GOT3 (cell line): ENCODE measurements at places on chromosomes 6 and 20.

DNA sequence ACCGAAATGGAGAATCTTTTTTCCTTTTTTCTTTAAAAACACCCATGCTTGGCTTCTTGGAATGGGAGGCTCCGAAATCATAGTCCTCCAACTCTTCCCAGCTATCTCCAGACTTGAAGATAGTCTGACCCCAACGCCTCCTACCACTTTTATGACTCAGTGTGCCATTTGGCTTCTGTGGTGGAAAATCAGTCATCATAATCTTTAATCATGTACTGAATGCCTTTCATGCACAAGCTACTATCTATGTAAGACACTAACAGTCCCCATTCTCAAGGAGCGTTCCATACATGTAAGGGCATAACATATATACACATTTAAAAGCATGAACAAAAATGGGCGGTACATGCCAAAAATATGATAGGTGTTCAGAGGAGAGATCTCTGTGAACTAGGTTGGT is 44.1 kb downstream of the TMEM14B start:
- DNase-seq, result no peak

- no peak for DNase-seq
Observed at GRCh38 chr20:40667503-40667902, 21.5 kb downstream of the MAFB start.

DNA sequence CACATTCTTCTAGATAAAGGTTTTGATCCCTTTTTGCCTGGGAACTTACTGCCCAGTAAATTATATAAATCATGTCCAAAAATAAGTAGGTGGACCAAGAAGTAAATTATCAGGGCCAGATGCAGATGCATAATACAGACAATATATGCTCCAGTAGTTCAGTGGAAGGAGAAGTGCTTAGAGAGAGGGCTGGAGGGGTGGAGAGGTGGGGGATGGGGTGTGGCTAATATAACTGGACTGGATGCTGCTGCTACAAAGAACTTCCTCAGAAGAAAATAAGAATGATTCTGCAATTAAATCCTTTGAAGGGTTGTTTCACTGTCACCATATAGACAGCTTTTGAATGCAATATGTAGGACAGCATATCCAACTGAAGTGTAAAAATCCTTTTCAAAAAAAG is 14.8 kb upstream of the TFAP2D start:
- DNase-seq, result no peak

DNA sequence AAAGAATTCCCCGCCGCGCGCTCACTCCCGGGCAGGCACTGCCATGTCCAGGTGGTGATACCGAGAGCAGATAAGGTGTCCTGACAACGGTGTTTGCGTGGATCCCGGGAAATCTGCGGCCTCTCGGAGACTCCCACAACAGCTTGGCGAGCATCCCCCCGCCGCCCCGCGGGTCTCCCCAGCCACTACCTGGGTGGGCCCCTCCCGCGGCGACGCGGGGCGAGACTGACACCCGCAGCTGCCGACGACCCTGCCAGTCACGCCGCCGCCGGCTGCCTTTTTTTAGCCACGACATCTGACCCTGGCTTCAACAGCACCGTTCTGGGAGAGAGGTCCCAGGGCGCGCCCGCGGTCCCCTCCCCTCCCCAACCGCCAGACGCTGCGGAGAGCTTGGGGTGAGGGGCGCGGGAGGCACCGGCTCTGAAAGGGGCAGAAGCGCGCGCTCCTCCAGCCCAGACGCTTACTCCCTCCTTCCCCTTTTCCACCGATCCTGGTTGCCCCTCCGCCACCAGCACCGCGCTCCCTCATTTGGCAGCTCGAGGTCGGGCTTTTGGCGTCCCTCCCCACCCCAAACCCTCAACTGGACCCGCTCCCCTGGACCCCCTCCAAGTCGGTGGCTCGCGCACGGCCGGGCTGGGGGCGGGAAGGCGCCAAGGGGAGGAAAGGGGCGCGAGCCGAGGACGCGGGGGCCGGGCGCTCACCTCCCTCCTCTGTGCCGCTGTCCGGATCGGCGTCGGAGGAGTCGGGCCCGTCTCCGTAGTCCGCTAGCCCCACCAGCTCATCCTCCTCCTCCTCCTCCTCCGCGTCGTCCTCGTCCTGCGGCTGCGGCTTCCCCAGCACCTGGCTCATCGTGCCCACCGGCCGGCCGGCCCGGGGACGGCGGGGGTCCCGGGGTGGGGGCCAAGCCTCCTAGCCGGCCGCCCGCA is 665 bp downstream of the RRAGD start:
- DNase-seq, result no peak

GRCh38 chr20:19605786-19606485 is 152.1 kb upstream of the RIN2 start:
- no peak for DNase-seq
